Endodermal cell (in vitro differentiated cells): ENCODE measurements at places on chromosomes 7 and 10.

DNA sequence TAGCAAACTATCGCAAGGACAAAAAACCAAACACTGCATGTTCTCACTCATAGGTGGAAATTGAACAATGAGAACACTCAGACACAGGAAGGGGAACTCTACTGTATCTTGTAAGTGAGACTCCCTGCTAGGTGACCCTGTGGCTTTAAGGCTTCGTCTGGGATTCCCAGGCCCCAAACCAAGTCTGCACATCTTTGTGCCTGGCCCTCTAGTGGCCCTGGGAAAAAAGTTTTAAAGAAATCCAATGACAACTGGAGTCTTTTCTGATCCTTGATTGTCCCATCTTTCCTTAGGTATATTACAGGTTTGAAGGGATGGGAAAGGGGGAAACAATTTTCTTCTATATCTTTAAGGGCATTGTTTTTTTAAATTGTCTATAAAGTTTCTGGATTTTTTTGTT lies 10.6 kb upstream of the LIPM start:
- peak; percentile 83 for DNase-seq

DNA sequence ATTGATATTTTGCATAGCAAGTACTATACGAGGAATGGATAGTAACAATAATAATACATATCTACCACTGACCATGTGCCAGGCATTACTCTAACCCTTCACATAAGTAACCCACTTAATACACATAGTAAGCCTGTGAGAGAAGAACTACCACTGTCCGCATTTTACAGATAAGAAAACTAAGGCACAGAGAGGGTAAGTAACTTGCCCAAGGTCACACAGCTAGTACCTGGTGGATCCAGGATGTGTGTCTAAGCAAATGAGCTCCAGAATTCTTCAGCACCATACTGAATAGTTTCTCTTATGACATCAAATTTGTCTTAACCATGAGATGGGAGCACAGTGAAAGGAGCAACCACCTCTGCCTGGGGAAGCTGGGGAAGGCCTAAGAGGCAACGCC lies 10.2 kb downstream of the CRTAC1 start:
- no peak for DNase-seq

DNA sequence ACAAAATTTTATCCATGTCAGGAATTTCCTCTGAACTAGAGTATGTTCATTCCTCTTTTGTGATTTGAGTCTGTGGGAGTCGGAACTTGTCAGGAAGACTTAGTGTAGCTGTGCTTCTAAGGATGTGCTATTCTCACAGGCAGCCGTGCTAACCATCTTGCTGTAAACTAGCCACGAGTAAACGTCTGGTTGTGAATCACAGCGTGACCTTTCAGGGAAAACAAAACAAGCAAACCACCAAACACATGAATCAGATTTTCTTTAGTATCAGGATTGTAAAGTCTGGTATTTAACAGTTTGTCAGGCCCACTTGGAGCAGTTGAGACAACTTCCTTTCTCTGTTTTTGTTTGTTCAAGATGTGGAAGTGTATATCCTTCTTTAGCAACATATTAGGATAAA lies 32.0 kb downstream of the AUTS2 start:
- DNase-seq = no peak

DNA sequence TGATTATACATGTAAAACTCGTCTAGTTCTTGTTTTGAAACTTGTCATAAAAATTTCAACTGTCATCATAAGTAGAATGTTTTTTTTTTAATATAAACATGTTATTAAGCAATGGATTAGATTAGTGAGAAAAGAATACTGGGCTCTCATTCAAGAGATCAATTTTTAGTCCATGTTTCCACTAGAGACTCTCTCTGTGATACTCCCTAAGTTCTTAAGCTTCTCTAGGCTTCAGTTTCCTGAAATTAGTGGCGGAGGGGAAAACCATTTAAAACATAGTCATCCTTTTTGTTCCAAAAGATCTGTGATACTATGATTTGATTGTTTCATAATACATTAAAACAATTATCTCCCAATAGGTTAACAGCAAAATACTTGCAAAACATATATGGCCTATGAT lies 142.2 kb downstream of the AGMO start:
- no peak for DNase-seq

GRCh38 chr10:118108194-118109026 lies 61.7 kb upstream of the RAB11FIP2 start:
- DNase-seq = no peak

DNA sequence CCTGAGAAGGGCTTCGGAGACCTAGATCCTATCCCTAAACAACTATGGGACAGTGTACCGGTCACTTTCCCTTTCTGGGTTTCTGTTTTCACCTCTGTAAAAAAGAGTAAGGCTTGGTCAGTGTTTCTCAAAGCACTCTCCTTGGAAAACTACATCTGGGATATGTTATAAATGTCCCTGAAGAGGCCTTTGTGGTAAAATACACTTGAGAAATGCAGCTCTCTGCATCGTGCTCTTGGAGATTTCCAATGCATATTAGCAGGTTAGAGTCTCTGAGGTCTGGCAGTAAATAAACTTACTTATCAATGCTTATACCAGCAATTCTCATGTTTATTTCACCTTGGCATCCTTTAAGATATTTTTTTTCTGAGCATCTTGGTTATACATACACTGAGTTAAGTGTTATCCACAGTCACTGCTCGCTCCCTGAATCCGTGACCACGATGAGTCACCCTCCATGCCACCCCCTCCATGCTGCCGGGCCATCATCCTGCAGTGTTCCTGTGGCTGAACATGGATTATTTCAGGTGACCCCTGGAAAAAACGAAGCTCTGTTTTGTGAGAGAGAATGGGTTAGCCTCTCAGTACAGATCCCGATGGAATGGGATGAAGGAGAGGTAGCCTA lies 3.3 kb upstream of the TBXAS1 start:
- no peak for DNase-seq

- DNase-seq = no peak
Observed at GRCh38 chr10:113992471-113993011, 51.1 kb upstream of the ADRB1 start.

DNA sequence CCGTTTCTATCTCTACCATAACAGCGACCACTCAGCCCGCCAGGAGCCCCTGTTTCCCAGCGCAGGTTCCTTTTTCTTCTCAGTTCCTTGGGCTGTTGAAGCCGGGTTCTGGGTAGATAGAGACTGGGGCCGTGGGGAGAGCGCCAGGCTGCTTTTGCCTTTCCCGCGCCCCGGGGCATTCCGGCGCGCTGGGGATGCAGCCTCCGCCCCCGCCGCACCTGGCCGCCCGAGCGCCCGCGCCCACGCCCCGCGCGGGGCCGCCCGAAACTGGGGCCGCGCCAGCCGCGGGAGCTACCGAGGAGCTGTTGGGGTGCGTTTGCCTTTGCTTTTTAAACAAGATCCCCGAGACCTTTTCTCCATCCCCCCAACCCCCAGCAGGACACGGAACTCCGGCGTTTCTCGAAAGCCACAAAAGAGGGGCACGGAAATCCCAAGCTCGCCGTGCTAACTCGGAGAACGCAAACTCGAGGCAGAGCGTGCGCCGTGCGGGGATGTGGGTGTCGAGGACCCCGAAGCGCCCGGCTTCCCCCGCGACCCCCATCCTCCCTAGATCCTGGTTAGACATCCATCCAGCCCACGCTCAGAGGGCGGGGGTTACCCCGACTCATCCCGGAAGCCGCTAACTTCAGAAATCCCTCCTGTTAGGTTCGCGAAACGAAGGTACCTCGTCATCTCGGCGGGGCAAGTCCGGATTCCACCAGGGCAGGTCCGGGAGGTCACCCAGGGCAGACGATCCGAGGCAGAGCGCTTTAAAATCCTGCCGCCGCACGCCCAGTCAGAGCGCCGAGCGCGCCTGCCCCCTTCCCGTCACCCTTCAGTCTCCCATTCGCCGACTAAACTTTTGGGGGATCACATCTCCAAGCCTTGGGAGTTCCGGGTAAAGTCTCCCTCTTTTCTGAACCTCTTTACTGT lies 1.0 kb downstream of the GRM8 start:
- DNase-seq = peak; percentile 73

DNA sequence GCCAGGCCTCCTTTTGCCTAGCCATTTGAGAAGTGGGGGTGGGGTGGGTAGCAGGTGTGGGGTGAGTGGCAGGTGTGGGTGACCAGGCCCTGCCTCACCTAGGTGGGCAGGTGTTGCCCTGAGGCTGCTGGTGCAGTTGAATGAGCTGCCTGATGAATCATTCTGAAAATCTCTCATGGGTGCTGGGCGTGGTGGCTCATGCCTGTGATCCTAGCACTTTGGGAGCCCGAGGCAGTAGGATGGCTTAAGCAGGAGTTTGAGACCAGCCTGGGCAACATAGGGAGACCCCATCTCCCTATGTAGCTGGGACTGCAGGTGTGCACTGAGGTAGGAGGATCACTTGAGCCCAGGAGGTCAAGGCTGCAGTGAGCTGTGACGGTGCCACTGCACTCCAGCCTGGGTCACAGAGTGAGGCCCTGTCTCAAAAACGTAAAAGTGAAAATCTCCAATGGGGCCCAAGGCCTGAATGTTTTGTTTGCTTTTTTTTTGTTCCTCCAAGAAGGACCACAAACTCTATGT lies 17.7 kb downstream of the TSPAN14 start:
- DNase-seq = no peak

GRCh38 chr7:156071612-156072011 lies 259.3 kb upstream of the SHH start:
- no peak for DNase-seq

- DNase-seq = peak; percentile 84
Observed at GRCh38 chr10:78286186-78286585, 252.5 kb downstream of the RPS24 start.

GRCh38 chr7:98930921-98931320 lies 52.6 kb downstream of the TRRAP start:
- no peak for DNase-seq

GRCh38 chr10:104498347-104499081 lies 142.6 kb upstream of the SORCS3 start:
- DNase-seq = peak; percentile 60

GRCh38 chr10:114561008-114561523 lies 97.0 kb downstream of the ABLIM1 start:
- DNase-seq = no peak

GRCh38 chr10:123997486-123998196 lies 95.8 kb downstream of the CHST15 start:
- DNase-seq = no peak

DNA sequence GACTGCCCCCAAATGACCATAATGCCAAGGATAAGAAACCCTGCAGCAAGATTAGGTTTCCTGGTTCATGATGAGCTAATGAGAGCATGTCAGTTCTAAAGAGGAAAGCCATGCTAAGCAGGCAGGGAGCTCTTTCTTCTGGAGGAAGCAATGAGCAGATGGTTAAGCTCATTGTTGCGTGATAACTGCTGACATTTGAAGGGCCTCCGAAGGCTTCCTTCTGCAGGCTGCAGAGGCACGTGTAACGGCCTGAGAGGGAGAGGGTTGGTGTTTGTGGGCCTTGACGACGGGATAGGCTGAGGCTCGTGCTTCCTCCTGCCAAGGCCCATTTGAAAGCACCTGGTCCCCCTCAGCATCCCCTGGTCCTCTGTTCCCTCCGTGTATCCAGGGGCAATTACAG lies 63.5 kb upstream of the BTBD16 start:
- DNase-seq = no peak

GRCh38 chr7:130593033-130593432 lies 75.5 kb downstream of the COPG2 start:
- DNase-seq = no peak

GRCh38 chr7:91898240-91898992 lies 17.9 kb upstream of the MTERF1 start:
- DNase-seq = no peak

GRCh38 chr7:24432677-24433076 lies 140.6 kb upstream of the PALS2 start:
- DNase-seq = no peak

GRCh38 chr7:14793151-14793550 lies 109.4 kb downstream of the DGKB start:
- DNase-seq = no peak
